ENCODE measurements at places on chromosomes 13 and 19.

DNA sequence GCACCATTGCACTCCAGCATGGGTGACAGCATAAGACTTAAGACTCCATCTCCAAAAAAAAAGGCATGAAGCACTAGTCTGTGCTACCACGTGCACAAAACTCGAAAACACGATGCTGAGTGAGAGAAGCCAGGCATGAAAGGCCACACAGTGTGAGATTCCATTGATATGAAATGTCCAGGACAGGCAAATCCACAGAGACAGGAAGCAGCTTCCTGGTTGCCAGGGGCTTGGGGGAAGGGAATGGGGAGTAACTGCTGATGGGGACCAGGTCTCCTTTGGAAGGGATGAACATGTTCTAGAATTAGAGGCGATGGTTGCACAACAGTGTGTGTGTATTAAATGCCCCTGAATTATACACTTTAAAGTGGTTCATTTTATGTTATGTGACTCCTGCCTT lies 15.9 kb upstream of the JUND start:
- peaks cover 41% of the 10 kb centered on the region for H3K36me3 ChIP-seq
- H3K27me3 ChIP-seq = no peaks in the 10 kb centered on the region
- H3K27ac ChIP-seq = peak overlapping the region; percentile 70
- H3K4me1 ChIP-seq = peaks cover 60% of the 10 kb centered on the region
- H3K4me3 ChIP-seq = no peak overlapping the region
- no peak for DNase-seq

DNA sequence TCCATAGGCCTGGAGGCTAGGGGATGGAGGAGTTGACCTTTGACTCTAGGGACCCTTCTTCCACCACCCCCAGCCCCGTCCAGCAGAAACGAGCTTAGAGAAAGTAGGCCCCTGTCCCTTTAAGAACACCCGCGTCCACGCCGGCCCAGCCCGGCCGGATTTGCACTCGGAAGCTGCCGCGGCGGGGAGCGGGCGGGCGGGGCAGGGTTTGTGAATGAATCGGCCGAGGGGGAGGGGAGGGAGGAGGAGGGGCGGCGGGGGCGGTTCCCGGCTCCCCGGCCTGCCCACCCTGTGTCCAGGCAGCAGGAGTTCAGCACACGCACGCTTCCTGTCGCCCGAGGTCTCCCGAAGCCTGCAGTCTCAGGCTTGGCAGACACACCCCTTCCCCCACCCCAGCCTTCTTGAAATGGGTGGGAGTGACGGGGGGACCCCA lies 1.5 kb downstream of the UNC13A start:
- no peaks in the 10 kb centered on the region for H3K36me3 ChIP-seq
- H3K27ac ChIP-seq = no peak overlapping the region
- DNase-seq = peak; percentile 21
- no peak overlapping the region for H3K4me3 ChIP-seq
- peaks cover 5% of the 10 kb centered on the region for H3K4me1 ChIP-seq
- peaks cover 62% of the 10 kb centered on the region for H3K27me3 ChIP-seq

- H3K4me3 ChIP-seq = no peak overlapping the region
- DNase-seq = peak; percentile 20
- H3K4me1 ChIP-seq = peaks cover 17% of the 10 kb centered on the region
- no peaks in the 10 kb centered on the region for H3K27me3 ChIP-seq
- H3K27ac ChIP-seq = no peak overlapping the region
- H3K36me3 ChIP-seq = no peaks in the 10 kb centered on the region
Observed at GRCh38 chr19:48506138-48506733, 5.4 kb downstream of the LMTK3 start.

GRCh38 chr13:106701771-106702341 lies 133.9 kb upstream of the ARGLU1 start:
- no peak overlapping the region for H3K4me3 ChIP-seq
- no peaks in the 10 kb centered on the region for H3K36me3 ChIP-seq
- no peak overlapping the region for H3K27ac ChIP-seq

DNA sequence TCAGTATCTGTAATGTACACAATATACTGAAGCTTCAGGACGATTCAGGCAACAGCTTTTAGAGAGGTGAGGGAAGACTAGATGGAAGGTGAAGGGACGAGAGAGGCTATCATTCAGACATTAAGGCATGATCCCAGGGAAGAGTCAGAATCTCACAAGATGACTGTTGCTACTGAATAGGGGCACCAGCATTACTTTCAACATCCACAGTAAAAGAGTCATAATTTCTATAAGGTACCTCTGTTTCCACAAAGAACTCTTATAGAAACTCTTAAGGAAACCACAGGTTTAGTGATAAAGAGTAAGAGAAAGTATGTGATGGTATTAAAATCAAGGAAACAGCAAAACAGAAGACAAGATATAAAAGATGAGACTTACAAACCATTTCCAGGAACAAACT lies 23.0 kb downstream of the LCP1 start:
- DNase-seq = no peak
- H3K27ac ChIP-seq = peak overlapping the region; percentile 89
- H3K4me3 ChIP-seq = peak overlapping the region; percentile 58

DNA sequence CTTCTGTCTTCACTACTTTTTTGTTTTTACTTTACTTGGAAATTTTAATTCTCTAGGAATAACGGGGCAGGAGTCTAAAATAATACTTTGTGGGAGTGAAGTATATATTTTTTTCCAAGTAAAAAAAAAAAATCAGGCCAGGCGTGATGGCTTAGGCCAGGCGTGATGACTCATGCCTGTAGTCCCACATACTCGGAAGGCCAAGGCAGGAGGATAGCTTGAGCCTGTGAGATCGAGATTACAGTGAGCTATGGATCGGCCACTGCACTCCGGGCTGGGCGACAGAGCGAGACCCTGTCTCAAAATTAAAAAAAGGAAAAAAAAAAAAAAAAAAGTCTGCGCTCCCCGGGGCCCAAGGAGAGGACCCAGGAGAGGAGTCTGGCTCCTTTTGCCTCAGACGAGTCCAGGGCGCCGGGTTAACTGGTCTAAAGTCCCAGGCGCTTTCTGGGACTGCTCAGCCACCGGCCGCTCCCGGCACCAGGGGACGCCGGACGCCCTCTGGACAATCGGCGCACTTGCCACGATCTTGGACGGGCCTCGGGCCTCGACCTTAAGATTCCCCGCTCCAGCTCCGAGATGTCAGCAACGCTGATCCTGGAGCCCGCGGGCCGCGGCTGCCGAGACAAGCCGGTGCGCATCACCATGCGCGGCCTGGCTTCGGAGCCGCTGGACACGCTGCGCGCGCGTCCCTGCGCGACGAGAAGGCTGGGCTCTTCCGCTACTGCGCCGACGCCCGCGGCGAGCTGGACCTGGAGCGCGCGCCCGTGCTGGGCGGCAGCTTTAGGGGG lies 2.7 kb upstream of the ZFP82 start:
- H3K36me3 ChIP-seq = peaks cover 32% of the 10 kb centered on the region
- peaks cover 29% of the 10 kb centered on the region for H3K27me3 ChIP-seq
- peaks cover 16% of the 10 kb centered on the region for H3K4me1 ChIP-seq
- H3K4me3 ChIP-seq = peak overlapping the region; percentile 27

DNA sequence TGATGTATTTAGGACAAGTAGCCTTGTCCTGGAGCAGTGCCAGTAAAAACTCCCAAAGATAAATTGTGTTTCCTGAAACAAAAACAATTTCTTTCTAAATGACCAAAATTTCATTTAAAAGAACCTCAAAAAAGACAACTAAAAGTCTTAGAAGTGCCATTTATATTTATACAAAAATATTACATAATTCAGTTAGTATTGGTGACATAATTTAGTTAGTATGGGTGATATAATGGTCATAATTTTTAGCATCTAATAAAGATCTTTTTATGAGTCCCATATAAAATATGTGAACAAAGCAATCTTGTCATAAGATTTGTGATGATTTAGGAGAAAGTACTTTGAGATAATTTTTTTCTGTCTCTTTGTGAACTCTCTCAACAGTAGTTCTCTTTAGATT lies 76.0 kb downstream of the ELF1 start:
- no peak overlapping the region for H3K4me3 ChIP-seq
- peaks cover 62% of the 10 kb centered on the region for H3K36me3 ChIP-seq
- H3K4me1 ChIP-seq = peaks cover 27% of the 10 kb centered on the region

- no peak for DNase-seq
- peaks cover 3% of the 10 kb centered on the region for H3K4me1 ChIP-seq
- no peak overlapping the region for H3K27ac ChIP-seq
- H3K27me3 ChIP-seq = no peaks in the 10 kb centered on the region
Observed at GRCh38 chr13:98845742-98846141, 93.3 kb upstream of the SLC15A1 start.

DNA sequence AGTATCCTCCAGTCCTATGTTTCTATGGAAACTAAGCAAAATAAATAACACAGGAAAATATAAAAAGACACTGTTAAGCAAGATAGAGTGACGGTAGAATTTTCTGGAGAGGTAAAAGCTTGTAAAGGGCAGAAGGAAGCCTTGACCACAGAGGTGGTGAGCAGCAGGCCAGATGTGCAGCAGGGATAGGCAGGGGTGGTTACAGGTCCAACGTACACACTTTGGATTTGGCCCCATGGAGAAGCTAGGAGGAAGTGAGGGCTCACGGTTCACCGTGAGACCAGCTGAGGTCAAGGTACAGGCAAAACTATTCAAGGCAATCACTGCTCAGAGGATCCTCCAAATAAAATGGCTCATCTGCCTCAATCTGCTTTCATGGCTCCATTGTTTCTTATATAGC lies 242.8 kb downstream of the B3GLCT start:
- peaks cover 8% of the 10 kb centered on the region for H3K27me3 ChIP-seq
- H3K27ac ChIP-seq = no peak overlapping the region
- H3K4me3 ChIP-seq = no peak overlapping the region
- DNase-seq = no peak
- H3K4me1 ChIP-seq = no peaks in the 10 kb centered on the region

DNA sequence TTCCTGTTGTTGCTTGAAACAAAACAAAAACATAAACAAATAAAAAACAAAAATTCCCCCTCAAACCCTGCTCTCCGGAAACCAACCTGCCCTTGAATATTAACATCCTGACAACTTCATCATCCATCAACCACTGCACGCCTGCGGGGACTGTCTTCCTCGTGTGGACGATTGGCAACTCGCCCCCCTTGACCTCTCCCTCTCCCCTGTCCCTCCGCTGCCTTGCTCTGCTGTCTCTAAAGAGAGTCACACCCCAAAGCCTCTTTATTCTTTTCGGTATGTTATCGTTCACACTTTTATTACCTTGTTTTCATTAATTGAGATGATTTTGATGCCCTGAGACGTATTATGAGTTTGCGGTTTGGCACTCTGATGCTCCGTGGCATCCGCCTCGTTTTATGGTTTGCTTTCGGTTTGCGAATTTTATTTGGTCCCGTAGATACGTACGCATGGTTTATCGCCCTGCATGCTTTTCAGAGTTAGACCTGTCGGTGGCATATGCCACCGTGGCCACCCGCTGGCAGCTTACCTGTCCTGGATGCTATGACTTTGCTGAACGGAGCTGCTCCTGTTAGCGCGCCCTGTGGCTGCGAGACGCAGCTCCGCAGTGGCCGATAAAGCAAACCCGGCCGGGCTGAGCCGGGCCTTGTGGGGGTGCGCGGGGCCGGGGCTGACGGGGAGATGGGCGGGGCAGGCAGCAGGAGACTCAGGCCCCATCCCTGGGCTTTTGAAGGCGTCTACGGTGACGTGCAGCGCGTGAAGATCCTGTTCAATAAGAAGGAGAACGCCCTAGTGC lies 10.6 kb downstream of the PTBP1 start:
- H3K4me1 ChIP-seq = peaks cover 14% of the 10 kb centered on the region
- H3K27me3 ChIP-seq = no peaks in the 10 kb centered on the region
- H3K36me3 ChIP-seq = peaks cover 57% of the 10 kb centered on the region
- no peak for DNase-seq
- H3K4me3 ChIP-seq = no peak overlapping the region

DNA sequence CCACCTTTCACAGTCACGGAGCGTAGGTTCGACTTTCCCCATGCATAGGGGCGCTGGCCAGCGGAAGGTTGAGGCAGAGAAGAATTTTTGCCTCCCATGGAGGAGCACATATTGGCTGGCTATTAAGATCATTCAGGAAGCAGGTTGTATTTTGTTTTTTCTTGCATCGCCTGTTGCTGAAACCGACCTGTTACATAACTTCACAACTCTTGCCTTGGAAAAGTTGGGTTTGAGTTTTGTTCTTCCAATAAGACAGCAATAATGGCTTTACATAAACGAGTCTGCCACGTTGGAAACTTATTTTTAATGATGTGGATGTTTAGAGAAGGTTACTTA lies 1.4 kb downstream of the UPF1 start:
- H3K4me3 ChIP-seq = peak overlapping the region; percentile 97
- H3K36me3 ChIP-seq = peaks cover 49% of the 10 kb centered on the region
- peaks cover 37% of the 10 kb centered on the region for H3K4me1 ChIP-seq
- DNase-seq = no peak

GRCh38 chr13:66354879-66355751 lies 875.0 kb downstream of the PCDH9 start:
- no peaks in the 10 kb centered on the region for H3K27me3 ChIP-seq
- H3K36me3 ChIP-seq = no peaks in the 10 kb centered on the region
- H3K4me3 ChIP-seq = no peak overlapping the region

GRCh38 chr13:99656844-99657381 lies 155.6 kb downstream of the TM9SF2 start:
- DNase-seq = peak; percentile 21
- H3K4me1 ChIP-seq = peaks cover 44% of the 10 kb centered on the region
- H3K27ac ChIP-seq = peak overlapping the region; percentile 60
- H3K27me3 ChIP-seq = no peaks in the 10 kb centered on the region
- H3K36me3 ChIP-seq = no peaks in the 10 kb centered on the region
- peak overlapping the region; percentile 42 for H3K4me3 ChIP-seq

- no peak overlapping the region for H3K4me3 ChIP-seq
- no peaks in the 10 kb centered on the region for H3K27me3 ChIP-seq
- no peaks in the 10 kb centered on the region for H3K4me1 ChIP-seq
- DNase-seq = no peak
- no peaks in the 10 kb centered on the region for H3K36me3 ChIP-seq
Observed at GRCh38 chr19:3914199-3914598, 18.7 kb upstream of the NMRK2 start.

- H3K4me3 ChIP-seq = no peak overlapping the region
- no peak overlapping the region for H3K27ac ChIP-seq
- H3K36me3 ChIP-seq = no peaks in the 10 kb centered on the region
- H3K4me1 ChIP-seq = no peaks in the 10 kb centered on the region
Observed at GRCh38 chr13:93193682-93194081, 32.9 kb upstream of the GPC6 start.

DNA sequence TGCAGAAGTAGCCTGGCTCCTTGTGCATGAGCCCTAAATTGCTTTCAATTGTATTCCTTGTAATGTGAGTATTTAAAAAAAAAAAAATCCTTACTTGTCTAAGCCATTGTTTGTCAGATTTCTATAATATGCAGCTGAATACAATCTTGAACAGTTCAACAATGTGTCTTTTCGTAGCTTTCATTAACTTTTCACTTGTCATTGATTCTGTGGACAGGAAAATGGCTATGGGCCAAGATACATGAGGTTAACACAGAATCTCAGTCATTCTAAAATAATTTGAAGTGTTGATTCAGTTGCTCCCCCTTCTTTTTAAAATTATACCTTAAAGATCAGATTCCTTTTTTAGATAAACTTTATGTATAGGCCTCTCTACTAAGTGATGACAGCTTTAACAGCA lies 395.8 kb upstream of the KLF12 start:
- H3K27ac ChIP-seq = no peak overlapping the region
- no peaks in the 10 kb centered on the region for H3K4me1 ChIP-seq
- no peak for DNase-seq
- no peaks in the 10 kb centered on the region for H3K36me3 ChIP-seq

GRCh38 chr13:61202042-61202441 lies 213.6 kb downstream of the PCDH20 start:
- no peaks in the 10 kb centered on the region for H3K36me3 ChIP-seq
- DNase-seq = no peak
- H3K4me1 ChIP-seq = no peaks in the 10 kb centered on the region
- no peaks in the 10 kb centered on the region for H3K27me3 ChIP-seq

- no peak overlapping the region for H3K4me3 ChIP-seq
- H3K36me3 ChIP-seq = no peaks in the 10 kb centered on the region
- H3K27me3 ChIP-seq = no peaks in the 10 kb centered on the region
- H3K27ac ChIP-seq = no peak overlapping the region
- no peaks in the 10 kb centered on the region for H3K4me1 ChIP-seq
Observed at GRCh38 chr13:47350334-47351124, 453.7 kb upstream of the HTR2A start.
